Naive B cell (primary cell): ENCODE measurements at places on chromosomes 16 and 17.

DNA sequence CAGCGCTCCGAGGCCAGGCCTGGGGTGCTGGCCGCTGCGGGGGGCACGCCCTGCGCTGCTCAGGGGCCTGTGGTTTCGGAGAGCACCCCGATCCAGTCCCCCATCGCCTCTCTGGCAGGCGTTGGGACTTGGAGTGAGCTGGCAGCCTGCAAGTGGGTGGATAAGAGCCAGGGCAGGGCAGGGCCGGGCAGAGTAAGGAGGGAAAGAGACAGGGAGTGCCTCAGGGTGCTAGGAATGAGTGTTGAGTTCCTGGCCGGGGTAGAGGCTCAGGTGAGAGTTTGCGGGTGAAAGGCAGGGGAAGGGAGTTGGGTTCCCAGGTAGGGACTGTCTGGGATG, 1.3 kb downstream of the CDH13 start:
- no peak for DNase-seq

DNA sequence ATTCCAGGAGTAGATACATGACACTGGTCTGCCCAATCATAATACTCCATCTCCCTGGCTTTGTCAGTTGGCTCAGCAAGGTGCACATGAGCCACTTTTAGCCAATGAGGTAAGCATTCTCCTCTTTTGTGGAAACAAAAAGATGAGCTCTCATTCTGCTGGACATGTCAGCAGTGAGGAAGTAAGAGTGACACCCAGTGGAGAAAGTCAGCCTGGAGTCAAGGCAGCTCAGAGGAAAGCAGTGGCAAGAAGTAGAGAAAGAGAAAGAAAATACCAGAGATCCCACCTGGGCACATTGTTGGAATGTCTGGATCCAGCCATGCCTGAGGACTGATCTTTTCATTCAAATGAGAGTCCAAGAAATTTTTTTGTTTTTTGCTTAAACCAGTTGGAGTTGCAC, 496.9 kb upstream of the C16orf82 start:
- DNase-seq = no peak

GRCh38 chr16:85321509-85322271, 209.4 kb upstream of the CIBAR2 start:
- DNase-seq = no peak

DNA sequence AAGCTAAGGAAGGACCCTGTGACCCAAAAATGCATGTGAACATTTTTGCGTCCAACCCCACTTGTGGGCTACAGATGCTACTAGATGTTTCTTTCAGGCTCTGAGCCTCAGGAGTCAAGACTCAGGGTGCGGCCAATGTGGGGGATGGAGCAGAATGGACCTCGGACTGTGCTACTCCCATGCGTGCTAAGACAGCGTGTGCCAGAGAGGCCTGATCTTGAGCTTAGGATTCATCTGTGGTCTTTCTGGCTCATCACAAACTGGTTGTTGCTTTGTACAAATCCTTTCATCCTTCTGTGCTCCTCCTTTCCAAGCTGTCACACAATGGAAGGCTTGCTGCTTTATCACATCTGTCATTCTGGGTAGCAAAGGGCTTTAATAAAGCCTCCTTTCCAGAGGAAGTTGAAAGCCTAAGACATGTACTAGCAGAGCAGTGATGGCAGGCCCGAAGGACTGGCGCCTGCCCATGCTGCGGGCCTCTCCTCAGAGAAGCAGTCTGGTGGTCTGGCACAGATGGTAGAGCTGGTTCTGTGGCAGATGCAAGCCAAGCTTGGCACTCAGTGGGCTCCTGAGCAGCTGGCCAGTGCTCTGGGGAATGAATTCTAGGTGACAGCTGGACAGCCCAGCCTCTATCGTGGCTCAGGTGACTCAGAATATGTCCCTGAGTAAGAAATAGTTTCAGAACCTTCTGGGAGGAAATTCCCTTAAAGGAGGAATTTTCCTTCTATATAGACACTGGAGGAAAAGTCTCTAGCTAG, 27.8 kb downstream of the COG4 start:
- no peak for DNase-seq

DNA sequence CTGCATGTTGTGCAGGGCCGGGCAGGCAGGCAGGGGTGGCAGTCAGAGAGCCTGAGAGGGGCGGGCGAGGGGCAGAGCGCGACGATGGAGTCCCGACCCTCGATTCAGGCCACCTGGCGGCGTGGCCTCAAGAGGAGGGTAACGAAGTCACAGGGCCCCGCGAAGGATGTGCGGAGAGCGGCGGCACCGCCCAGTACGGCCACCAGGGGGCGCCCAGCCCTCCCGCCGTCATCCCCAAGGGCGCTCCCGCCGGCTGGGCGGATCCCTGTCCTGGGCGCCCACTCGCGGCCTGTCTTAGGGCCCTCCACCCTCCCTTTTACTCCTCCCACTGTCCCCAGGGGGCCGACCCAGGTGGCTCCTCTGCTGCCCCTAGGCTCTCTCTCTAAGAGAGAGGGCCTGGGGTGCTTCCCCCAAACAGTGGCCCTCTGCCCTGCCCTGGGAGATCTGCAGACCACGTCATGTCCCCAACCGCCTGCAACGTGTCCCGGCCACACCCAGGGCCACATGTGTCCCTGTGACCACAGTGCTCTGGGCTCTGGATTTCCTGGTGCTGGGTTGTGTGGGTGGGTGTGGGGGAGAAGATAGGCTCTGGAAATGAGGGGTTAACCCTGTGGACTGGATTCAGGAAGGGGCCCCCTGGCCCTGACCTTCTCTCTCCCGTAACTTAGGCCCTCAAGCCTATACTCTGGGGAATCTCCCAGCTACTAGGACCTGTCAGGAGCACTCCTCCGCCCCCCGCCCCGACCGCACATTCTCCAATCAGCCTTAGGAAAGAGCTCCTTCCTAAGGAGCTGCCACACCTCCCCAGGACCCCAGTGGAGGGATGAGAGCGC, 5.9 kb downstream of the DPEP2 start:
- DNase-seq = peak; percentile 88

DNA sequence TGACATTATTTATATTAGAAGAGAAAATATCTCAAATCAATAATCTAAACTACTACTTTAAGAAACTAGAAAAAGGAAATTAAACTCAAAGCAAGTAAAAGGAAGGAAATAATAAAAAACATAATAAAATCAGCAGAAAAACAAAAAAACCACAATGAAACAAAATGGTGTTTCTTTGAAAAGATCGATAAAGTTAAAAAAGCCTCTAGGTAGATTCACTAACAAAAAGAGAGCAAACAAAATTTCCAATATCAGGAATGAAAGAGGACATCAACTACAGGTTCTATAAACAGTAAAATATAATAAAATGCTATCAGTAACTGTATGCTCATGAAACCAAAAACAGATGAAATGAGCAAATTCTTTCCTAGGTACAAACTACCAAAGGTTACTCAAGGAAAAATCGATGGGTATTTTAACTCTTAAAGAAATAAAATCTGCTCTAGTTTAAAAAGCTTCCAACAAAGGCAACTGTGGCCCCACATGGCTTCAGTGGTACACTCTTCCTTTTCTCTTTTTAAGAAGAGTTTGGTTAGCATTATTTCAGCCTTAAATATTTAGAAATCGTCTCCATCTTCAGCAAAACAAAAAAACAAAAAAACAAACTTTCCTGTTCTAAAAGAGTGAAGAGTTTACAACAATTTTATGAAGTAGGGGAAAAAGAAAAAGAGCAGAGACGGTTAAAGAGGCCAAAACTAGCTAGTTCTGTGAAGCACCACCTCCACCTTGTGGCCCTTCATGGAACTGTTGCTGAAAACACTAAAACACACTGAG, 102.2 kb downstream of the TRIM37 start:
- DNase-seq = peak; percentile 57

DNA sequence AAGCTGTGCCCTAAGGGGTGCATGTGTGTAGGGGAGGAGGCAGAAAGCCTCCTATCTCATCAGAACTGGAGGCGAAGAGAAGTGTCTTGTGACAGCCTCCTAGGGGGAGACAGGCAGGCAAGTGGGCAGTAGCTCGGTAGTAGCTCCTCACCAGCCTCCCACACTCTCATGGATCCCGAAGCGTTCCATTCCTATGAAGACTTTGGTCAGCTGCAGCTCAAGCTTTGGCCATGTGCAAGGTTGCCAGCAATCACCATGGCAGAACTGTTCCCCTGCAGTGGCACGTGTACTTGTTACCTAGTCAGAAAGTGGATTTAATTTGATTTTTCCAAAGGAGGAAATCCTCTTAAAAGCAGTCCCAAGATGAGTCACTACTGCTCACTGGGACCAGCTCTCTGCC, 6.7 kb downstream of the MRPL58 start:
- no peak for DNase-seq

GRCh38 chr17:82358465-82359350, at the start of gene TEX19:
TSS of gene TEX19 (plus strand) at chr17:82359247. CDS start at chr17:82362151, 2,904 bp downstream.
- DNase-seq = no peak

- no peak for DNase-seq
Observed at GRCh38 chr17:60629120-60629519, 29.1 kb downstream of the PPM1D start.
